ENCODE measurements at places on chromosomes 5 and 9. TPM values are rescaled to one million over a fixed set of nuclear protein-coding genes. Genes with fewer than 3 reads are reported as not detected.

Gene SPAG8
- total RNA-seq, result 1.4 TPM

Gene SAPCD2
- 30.6 TPM for total RNA-seq

Gene KCTD16
- 1.1 TPM for total RNA-seq

Gene SEMA5A
- total RNA-seq, result 0.20 TPM

Gene SPATA31A3
- not detected for total RNA-seq

Gene ITK
- total RNA-seq, result not detected

Gene ACOT12
- not detected for total RNA-seq

Gene ADRB2
- total RNA-seq, result not detected

Gene QRFP
- total RNA-seq, result not detected

Gene INSL6
- total RNA-seq, result not detected

Gene SLC1A1
- total RNA-seq, result 8.5 TPM

Gene CTXN3
- not detected for total RNA-seq

Gene SREK1IP1
- total RNA-seq, result 32.3 TPM
